Prostate gland (tissue), 2 donors: ENCODE measurements at places on chromosomes 4 and X. TPM values are rescaled to one million over a fixed set of nuclear protein-coding genes. Genes with fewer than 3 reads are reported as not detected.
A peak's percentile ranks its signal among the peaks of the same experiment; 100 is the strongest.

GRCh38 chr4:25993395-25994185, 79.6 kb downstream of the SMIM20 start:
- DNase-seq: no peak

GRCh38 chrX:18833071-18833731, 125.8 kb downstream of the PPEF1 start:
- DNase-seq: no peak

GRCh38 chr4:164946810-164947209, 30.6 kb downstream of the TRIM61 start:
- no peak for DNase-seq

DNA sequence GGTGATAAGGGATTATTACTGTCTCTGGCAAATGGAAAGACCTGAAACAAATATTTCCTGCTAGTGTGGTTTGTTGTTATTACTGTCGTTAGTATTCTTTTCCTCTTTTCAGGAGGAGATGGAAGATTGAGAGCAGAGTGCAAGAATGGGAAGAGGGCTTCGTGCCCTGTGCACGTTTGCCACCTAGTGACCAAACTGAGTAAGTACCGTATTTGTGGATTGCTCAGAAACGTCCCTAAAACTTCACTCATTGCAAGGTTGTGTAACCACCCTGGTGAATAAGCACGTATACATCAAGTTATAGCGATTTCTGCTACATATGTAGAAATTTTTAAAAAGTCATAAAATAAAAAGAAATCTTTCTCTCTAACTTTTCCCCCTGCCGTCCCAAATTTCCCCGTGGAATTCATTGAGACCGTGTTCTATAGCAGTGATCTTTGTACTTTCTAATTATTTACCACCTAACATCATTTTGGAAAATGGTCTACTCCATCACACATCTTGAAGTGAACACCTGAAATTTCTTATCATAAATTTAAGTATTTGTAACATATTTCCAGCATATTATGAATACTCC, 24.3 kb downstream of the LINC00632 start:
- peak; percentile 3 for DNase-seq

- no peak for DNase-seq
Observed at GRCh38 chr4:11931266-11931820, 502.6 kb upstream of the HS3ST1 start.

- no peak for DNase-seq
Observed at GRCh38 chr4:20554134-20554533, 146.1 kb upstream of the PACRGL start.

DNA sequence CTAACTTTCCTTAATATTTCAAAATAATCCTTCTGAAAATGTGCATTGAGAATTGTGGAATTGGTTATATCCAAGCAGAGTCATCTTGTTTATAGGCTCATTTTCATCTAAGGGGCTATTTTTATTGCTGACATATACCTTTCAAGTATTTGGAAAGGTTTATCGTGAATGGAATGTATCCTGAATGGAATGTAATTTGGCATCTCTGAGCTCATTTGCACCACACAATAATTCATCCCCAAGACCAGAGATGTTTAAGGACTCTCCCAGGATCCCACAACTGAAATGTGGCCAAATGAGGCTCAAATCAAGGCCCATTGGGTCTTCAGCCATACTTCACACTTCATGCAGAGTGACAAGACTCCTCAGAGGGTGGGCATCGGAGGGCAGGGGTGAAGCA, 7.5 kb upstream of the SETD7 start:
- no peak for DNase-seq

GRCh38 chr4:53908661-53909078, 155.7 kb downstream of the CHIC2 start:
- DNase-seq: peak; percentile 46

- no peak for DNase-seq
Observed at GRCh38 chr4:61160478-61160877, 39.6 kb upstream of the ADGRL3 start.

- DNase-seq: no peak
Observed at GRCh38 chr4:952881-953573, 20.3 kb downstream of the DGKQ start.

GRCh38 chr4:6689506-6689960, 4.1 kb upstream of the S100P start:
- DNase-seq: no peak

DNA sequence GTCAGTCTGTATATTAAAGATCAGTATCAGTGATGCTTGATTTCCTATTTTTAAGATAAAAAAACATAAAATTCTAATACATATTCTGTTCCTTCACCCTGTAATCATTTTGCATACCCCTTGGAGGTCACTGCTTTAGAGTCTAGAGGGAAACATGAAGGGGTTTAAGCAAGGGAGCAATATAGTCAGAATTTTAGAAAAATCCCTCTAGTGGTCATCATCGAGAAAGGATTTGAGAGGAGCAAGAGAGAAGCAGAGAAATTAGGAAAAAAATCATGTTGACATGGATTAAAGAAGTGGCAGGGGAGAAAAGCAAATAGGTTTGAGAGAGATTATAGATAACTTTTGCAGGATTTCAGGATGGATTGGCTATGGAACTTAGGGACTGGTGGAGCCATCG, 11.1 kb downstream of the APEX2 start:
- DNase-seq: no peak

GRCh38 chr4:111393781-111394180, 751.5 kb upstream of the FAM241A start:
- no peak for DNase-seq

DNA sequence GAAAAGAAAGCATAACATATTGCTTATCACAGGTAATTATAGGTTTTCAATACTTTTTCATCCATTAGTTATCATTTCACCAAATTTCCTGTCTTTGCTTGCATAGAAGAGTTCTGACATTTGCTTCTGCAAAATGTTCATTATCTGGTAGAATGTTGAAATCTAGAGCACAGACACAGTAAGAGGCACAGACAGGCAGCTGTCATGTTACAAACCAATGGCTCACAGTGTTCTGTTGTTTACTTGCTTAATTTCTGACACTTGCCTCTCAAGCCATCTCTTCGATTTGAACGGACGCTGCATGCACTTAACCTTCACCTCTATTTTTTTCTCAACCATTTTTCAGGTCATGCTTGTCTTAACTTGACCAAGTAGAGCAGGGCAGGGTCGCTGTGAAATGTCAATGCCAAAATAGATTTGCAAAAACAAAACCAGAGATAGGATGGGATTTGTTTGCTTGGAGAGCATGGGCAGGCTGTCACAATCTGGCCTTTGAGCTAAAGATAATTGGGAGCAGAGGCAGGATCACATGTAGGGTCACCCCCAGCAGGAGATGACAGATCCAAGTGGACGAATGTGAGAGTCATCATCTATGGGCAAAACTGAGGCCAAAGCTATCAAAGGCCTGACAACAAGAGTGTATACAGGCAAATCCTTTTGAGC, 292.3 kb downstream of the SMARCA1 start:
- DNase-seq: no peak

DNA sequence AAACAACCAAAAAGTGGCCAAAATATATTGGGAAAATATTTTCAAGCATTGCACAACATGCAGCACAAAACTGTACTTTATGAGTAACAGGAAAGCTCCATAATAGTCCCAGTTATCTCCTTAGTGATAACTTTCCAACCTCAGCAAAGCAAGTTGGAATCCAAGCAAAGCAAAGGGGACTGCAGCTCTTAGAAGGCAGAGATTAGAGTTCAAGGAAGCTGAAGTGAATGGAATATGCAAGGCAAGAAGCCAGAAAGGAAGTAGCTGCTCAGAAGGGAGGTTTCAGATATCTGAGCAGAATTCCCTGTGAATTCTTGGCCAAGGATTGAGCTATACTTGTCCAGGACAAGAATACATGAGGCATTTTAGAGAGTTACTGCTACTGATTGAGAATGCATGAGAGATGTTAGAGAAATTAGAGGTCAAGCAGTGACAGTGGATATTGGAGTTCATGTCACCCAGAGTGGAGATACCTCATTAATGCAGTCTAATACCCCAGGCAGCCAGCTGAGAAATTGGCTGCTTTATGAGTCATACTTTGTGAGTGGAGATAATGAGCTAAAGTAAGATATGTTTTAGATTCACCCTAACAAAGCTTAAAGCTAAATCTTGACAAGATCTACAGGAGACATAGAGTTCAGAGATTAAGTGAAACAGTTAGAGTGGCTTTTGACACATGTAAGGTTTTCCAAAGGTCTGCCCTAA, 102.8 kb downstream of the INPP4B start:
- DNase-seq: no peak

- no peak for DNase-seq
Observed at GRCh38 chr4:52966781-52967180, 104.7 kb downstream of the RASL11B start.

DNA sequence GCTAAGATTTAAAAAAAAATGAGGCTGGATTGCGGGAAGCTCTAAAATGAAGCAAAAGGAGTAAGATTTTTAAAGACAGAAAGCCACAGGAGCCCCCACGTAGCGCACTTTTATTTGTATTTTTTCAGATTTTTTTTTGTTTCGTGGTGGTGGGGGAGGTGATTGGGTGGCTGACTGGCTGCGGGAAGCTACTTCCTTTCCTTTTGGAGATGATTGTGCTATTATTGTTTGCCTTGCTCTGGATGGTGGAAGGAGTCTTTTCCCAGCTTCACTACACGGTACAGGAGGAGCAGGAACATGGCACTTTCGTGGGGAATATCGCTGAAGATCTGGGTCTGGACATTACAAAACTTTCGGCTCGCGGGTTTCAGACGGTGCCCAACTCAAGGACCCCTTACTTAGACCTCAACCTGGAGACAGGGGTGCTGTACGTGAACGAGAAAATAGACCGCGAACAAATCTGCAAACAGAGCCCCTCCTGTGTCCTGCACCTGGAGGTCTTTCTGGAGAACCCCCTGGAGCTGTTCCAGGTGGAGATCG, 908 bp downstream of the PCDH10 start:
- no peak for DNase-seq

DNA sequence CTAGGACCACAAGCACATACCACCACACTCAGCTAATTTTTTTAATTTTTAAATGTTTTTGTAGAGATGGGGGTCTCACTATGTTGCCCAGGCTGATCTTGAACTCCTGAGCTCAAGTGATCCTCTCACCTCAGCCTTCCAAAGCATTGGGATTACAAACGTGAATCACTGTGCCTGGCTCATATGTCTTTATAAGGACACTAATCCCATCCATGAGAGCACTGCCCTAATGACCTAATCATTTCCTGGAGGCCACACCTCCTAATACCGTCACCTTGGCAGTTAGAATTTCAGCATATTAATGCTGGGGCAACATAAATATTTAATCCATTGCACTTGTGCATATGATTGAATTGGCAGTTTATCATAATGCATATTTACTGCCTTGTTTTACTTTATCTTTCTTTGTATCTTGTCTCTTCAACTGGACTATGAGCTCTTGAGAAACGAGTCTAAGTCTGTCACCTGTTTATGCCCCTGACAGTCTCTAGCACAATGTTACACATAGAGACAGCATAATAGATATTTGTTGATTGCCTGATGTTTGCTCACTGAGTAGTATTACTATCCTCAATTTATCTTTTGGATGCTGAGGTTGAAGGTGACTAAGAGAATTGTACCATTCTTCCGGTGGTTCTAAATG, 172.0 kb downstream of the AASDH start:
- no peak for DNase-seq

DNA sequence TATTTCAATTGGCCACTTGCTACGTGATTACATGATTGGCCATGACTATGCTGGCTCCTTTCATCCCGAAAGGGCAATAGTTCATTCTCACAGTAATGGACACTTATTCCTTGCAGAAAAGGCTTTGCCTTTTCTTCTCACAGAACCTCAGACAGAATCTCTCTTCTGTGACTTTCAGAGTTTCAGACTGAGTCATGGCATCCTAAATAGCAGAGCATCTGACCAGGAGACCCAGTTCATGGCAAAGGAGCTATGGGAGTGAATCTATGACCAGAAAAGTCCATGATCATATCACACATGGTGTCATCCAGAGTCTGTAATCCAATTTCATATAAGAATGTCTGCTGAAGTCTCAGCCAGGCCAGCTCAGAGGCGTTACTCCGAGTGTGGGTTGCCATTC, 263.3 kb upstream of the CLNK start:
- no peak for DNase-seq

DNA sequence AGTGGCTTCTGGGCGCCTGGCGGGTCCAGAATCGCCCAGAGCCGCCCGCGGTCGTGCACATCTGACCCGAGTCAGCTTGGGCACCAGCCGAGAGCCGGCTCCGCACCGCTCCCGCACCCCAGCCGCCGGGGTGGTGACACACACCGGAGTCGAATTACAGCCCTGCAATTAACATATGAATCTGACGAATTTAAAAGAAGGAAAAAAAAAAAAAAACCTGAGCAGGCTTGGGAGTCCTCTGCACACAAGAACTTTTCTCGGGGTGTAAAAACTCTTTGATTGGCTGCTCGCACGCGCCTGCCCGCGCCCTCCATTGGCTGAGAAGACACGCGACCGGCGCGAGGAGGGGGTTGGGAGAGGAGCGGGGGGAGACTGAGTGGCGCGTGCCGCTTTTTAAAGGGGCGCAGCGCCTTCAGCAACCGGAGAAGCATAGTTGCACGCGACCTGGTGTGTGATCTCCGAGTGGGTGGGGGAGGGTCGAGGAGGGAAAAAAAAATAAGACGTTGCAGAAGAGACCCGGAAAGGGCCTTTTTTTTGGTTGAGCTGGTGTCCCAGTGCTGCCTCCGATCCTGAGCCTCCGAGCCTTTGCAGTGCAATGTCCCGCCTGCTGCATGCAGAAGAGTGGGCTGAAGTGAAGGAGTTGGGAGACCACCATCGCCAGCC, at the start of gene ATOH1:
TSS of gene ATOH1 (plus strand) at position 422 of the 663 bp plus-strand sequence. CDS start at position 596, 174 bp downstream.
- DNase-seq: no peak

GRCh38 chrX:84956304-84956703, 47.4 kb upstream of the APOOL start:
- DNase-seq: no peak

GRCh38 chr4:141761926-141762325, 125.5 kb downstream of the IL15 start:
- DNase-seq: no peak

GPRASP2 gene
- 15.8 TPM for total RNA-seq

MAGEC1 gene
- total RNA-seq: not detected

USP17L12 gene
- not detected for total RNA-seq

GABRQ gene
- not detected for total RNA-seq

EREG gene
- total RNA-seq: 0.18 TPM

CXCL11 gene
- 0.23 TPM for total RNA-seq

TCEAL6 gene
- not detected for total RNA-seq

NAT8L gene
- total RNA-seq: 36.4 TPM

NPY2R gene
- 2.6 TPM for total RNA-seq

TMEM165 gene
- total RNA-seq: 183 TPM

OPN1MW2 gene
- not detected for total RNA-seq

MSANTD1 gene
- total RNA-seq: 4.4 TPM

FGFBP1 gene
- total RNA-seq: 1.1 TPM

BEND4 gene
- total RNA-seq: 25.2 TPM

SPANXD gene
- total RNA-seq: not detected

HSFX4 gene
- total RNA-seq: not detected

FMR1NB gene
- 15.3 TPM for total RNA-seq

TLR7 gene
- total RNA-seq: 0.57 TPM

BEX1 gene
- 295 TPM for total RNA-seq
